Cardiac septum (tissue), 1 donor: ENCODE measurements at places on chromosomes 13 and 19.

DNA sequence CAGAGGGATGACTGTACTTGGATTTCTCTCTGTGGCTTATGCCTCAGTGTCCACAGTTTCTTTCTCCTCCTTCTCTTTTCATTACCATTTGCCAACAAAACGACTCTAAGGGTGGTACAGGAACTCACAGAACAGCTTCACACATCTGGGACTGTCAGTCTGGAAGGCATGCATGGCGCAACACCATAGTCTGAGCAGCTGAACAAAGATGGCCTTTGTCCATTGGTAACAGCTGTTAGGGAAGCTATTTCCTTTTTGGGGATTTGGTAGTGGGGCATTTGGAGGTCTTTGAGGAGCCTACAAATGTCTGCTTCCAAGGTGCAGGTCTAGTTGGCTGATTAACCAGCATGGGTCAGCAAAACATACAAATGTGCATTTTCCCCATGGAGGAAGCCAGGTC, 81.4 kb upstream of the PCDH8 start:
- no peak for DNase-seq

GRCh38 chr19:4225885-4226284, 3.4 kb upstream of the EBI3 start:
- DNase-seq: no peak

GRCh38 chr13:48156466-48156865, 61.6 kb upstream of the MED4 start:
- DNase-seq: no peak

- no peak for DNase-seq
Measured at GRCh38 chr19:1357531-1358109, 26.1 kb upstream of the NDUFS7 start.

DNA sequence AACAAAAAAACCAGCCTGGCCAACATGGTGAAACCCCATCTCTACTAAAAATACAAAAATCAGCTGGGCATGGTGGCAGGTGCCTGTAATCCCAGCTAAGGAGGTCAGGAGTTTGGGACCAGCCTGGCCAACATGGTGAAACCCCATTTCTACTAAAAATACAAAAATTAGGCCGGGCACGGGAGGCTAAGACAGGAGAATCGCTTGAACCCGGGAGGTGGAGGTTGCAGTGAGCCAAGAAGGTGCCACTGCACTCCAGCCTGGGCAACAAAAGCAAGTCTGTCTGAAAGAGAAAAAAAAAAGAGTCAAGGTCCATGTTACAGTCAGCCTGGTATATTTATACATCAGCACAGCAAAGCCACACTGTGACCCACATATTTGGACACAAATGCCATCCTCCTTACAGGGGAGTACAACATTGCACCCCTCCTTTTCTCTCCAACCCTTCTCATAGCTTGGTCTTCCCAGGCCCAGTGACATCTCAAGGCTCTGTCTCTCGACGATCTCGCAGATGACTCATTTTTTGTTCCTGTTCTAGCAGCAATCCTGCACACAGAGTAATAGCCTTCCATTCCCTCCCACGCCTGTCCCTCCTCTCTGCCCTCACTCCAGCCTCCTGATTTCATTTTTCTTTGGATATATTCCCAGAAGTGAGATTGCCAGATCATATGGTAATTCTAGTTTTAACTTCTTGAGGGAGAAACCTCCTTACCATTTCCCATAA, 21.0 kb upstream of the DPP9 start:
- no peak for DNase-seq

DNA sequence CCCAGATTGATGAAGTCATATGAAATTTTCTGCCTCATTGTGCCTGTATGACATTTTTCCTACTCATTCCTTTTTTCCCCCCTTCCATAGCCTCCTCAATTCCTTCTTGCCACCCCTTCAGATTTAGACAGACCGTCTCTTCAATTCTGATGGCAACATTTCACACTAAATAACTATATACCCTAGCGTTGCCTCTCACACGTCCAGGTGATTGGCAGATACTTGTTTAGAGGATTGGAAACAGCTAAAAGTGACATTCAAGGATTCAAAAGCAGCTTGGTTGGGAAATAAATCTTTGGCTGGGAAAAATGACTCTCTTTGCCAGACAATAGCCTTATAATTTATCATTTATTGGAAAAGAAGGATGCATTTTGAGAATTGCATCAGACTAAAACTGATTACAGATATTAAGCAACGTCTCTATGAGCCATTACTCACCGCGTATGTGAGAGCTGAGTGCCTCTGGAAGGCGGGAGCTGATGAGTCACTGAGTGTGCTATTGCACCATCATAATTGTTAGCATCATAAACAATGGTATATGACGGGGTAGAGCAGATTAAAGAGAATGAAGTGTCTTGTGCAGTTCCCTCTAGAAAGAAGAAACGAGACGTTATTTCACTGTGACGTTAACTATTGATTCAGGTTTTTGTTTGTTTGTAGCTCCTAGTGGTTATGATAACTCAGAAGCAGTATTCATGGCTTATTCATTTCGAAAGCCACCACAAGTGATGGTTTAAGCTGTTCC, 61.1 kb upstream of the FAM216B start:
- no peak for DNase-seq

DNA sequence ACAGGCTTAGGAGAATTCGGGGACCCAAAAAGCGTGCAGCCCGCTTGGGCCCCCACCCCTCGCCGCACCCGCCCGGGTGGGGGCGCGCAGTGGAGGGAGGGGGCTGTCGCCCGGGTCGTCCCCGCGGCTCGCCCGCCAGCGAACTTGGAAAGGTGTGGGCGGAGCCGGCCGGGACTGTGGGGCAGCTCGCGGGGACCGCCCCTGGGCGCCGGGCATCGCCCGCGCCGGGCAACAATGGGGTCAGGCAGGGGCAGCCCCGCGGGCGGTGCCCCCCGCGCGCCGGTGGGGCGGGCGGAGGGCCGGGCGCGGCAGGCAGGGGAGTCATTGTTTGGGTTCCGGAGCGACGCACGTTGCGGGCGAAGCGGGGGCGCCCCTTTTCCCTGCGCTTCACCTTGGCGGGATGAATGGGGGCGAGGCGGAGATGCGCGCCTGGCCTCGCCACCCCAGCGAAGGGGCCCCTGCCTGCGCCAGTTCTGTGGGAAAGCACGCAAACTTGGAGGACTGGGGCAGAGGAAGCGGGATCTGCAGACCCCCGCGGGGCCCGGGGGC, 647 bp upstream of the KLF12 start:
- DNase-seq: peak; percentile 80
